ENCODE measurements at places on chromosomes 3 and 15.

GRCh38 chr15:78103406-78104118 is 11.2 kb downstream of the SH2D7 start:
- no peak for DNase-seq

GRCh38 chr3:173897631-173898030 is 500.1 kb downstream of the NLGN1 start:
- DNase-seq: no peak

GRCh38 chr15:34079904-34080303 is 21.8 kb downstream of the EMC7 start:
- DNase-seq: no peak

- DNase-seq: no peak
Observed at GRCh38 chr3:131658771-131659170, 156.0 kb upstream of the MRPL3 start.

- DNase-seq: no peak
Observed at GRCh38 chr3:38114875-38115644, 21.9 kb downstream of the ACAA1 start.

GRCh38 chr3:53169832-53170324 is 8.9 kb downstream of the PRKCD start:
- no peak for DNase-seq

- no peak for DNase-seq
Observed at GRCh38 chr15:88484682-88485331, 17.3 kb downstream of the MRPS11 start.

GRCh38 chr3:37988931-37989525 is 1.6 kb upstream of the VILL start:
- DNase-seq: no peak

- no peak for DNase-seq
Observed at GRCh38 chr3:179676081-179676480, 23.2 kb downstream of the USP13 start.

DNA sequence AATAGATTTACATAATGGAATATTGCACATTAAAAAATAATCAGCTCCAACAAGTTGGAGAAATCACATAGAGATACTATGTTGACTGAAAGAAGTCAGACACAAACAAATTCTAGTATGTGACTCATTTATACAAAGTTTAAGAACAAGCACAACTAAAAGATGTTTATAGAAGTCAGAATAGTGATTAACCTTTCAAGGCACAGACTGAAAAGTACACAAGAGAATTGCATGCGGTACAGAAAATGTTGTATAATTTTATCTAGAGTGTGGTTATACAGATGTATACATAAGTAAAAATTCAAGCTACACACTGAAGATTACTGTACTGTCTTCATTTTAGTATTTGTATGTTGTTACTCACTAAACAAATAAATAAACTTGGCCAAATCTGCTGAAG is 19.3 kb upstream of the ATOSA start:
- no peak for DNase-seq

DNA sequence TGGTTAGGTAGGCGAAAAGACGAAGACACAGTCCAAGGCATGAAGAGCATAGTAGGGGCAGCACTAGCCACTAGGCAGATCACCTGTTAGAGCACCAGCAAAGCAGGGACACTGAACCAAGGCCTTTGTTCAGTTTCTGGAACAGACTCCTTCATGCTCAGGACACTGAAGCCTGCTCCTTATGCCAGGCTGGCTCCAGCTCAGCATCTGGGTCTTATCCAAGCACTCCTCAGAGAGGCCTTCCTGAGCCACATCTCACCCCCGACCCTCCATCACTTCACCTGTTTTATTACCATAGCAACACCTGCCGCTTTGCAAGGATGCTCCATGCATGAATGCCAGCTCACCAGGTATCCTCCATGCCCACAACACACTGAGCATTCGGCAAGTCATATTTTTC is 206.3 kb upstream of the CHRNA7 start:
- DNase-seq: no peak

- no peak for DNase-seq
Observed at GRCh38 chr15:51279391-51279790, 59.0 kb downstream of the CYP19A1 start.

DNA sequence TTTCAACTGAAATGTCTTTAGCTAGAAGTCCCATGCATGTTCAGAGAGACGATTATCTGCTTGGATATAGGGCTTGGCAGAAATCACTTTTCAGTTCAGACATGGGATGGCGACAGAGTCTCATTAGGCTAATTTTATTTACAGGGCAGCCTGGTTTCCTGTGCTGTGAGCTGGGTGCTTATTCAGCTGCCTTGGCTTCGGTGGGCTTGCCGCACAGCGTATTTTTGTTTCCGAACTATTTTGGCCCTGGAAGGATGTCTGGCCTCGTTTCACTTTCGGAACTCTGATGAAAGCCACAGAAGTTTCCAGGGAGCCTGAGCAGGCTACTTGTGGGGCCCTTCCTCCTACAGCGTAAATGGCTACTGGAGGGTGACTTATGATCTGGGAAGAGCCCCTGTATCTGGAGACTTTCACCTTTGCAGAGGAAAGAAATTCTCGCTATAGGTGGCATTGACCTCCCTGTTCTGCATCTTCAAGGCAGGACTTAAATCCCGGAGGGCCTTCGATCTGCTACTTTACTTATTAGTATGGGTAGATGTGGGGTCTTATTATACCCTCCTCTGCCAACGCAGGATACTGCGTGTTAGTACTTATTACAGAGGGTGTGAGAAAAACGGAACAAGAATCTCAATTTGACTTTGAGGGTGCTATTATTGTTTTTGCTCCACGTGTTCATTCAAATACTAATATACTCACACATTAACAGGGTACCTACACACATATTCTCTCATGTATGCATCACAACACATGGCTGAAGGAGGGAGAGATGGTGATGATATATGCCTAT is 364.0 kb upstream of the RBMS3 start:
- DNase-seq: no peak

GRCh38 chr15:38818157-38818790 is 253.7 kb upstream of the RASGRP1 start:
- no peak for DNase-seq

DNA sequence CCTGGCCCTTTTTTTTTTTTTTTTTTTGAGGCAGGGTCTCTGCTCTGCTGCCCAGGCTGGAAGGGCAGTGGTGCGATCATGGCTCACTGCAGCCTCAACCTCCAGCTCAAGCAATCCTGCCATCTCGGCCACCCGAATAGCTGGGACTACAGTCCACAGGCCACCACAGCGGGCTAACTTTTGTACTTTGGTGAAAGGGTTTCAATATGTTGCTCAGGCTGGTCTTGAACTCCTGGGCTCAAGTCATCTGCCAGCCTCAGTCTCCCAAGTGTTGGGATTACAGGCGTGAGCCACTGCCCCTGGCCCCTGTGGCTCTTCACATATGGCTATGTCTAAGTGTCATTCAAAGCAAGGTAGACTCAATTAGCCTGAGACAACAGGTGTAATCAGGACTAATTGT is 8.8 kb upstream of the DPPA2 start:
- DNase-seq: no peak

GRCh38 chr3:149781211-149781610 is 11.1 kb downstream of the ANKUB1 start:
- DNase-seq: no peak

GRCh38 chr3:64445109-64445943 is 220.1 kb upstream of the PRICKLE2 start:
- DNase-seq: no peak

DNA sequence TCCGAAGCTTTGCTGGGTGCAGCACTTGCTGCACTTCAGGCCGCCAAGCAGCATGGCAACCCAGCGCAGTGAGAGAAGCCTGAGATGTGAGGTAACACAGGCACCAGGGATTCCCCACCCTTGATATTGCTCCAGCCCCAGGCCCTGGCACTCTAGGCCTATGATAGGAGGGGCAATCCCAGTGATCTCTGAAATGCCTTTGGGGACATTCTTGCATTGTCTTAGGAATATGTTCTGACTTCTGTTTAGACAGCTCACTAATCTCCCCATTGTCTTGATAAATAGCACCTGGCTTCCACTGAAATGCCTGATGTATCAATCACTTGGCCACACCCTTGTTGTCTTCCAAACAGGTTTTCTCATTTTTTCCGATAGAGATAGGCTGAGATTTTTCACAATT is 102.8 kb downstream of the SOX14 start:
- no peak for DNase-seq

DNA sequence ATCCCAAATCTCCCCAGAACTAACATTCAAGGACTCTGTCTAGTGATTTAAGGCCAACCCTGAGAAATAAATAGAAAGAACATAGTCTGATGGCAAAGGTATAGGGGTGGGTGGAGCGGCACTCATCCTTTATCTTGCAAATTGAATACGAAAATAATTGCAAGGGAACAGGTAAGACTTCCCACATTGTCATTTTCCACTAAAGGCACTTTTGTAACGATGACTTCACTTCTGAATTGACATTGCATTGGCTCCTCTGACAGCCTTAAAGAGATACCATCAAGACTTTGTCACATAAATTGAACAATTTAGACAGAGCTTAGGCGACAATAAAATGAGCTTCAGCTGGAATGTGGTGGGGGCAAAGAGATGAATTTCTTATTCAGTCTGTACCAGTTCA is 75.3 kb upstream of the PLCL2 start:
- no peak for DNase-seq
